Cortex of kidney (tissue), 1 donor: ENCODE measurements at places on chromosomes 12 and 14.

DNA sequence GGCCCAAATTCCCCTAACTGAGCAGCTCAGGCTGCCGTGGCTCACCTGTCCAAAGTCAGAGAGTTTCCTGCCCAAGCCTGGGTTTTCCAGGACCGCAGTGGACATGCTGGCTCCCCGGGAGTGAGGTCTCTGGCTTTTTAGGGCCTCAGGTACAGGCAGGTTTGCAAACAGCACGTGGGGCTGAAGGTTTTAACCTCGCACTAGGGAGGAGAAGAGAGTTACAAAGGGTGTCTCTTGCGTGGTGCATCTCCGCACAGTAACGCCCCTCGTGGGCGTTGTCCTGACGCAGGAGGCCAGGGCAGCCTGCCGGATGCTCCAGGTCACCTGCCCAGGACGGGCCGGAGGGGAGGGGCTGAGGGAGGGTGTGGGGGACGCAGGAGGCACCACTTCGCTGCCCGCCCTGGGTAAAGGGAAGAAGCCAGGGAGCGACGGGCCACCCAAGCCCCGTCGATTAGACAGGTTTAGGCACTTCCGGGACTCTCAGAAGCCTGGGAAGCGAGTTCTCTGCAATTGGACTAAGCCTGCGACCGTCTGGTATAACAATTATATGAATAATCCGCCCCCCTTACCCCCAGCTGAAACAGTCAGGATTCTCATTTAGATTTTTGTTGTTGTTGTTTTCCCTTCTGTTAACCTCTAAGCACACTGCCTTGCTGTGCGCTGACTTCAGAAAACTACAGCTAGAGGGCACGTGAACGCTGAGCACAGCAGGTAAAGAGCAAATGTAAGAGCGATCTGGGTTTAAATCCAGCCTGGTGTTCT is at the start of gene PAH:
Gene PAH (minus strand): TSS at position 219 of the 762 bp plus-strand sequence. CDS start 114 bp downstream, at position 105.
- peak; percentile 6 for DNase-seq

DNA sequence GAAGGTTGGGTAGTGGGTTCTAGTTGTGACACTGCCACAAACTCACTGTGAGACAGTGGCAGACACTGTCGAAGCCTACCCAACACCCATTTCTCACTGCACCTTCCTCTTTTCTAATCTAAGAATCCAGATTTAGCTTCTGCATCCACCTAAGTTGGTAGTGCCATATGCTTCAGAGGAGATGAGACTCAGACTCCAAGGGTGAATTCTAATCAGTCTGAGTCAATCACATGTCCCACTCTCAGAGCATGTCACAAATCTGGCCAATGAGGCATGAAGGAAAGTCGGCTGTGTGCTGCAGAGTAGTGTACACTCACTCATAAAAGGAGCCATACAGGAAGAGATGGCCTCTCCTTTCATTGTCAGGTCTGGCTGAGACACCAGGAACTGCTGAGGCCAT is 102.1 kb upstream of the RAP1B start:
- no peak for DNase-seq

GRCh38 chr14:51342226-51342625 is 102.2 kb downstream of the TMX1 start:
- DNase-seq = no peak

DNA sequence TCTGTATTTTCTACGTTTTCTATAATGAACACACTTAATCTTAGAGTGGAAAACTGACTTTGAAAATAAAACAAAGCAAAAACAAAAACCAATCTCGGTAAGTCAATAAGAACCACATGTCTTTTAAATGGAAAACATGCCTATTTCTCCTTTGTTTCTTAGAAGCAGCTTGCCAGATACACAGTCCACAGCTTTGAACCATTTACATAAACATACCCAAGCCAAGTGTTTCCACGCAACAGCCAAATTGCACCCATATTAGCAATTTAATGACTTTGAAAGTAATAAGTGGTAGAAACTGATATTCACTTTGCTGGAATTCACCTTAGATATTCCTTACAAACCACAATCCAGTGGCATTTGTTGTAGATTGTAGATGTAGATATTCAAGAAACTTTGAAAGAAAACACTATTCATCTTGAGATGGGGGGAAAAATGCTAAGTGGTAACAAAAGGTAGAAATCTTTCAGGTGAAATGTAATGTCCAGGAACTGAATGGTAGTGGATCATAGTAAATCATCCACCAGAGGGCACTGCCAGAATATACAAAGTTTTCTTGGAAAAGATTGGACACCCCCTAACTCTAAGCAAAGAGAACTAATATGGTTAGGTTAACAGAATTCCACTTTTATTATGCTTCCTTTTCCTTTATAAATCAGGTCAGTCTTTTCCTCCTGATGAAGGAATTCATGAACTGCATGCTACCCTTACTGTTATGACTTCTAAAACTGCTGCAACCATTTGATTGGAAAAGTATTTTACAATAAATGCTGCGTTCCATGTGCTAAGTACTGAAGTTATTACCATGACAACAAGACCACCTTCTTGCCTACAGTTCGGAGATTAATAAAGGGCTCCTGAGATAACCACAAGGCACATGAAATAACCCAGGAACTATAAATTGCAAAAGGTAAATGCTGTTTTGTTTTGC is 69.8 kb downstream of the RERG start:
- DNase-seq = no peak

GRCh38 chr12:1920971-1921370 is 2.5 kb upstream of the CACNA2D4 start:
- DNase-seq = no peak

DNA sequence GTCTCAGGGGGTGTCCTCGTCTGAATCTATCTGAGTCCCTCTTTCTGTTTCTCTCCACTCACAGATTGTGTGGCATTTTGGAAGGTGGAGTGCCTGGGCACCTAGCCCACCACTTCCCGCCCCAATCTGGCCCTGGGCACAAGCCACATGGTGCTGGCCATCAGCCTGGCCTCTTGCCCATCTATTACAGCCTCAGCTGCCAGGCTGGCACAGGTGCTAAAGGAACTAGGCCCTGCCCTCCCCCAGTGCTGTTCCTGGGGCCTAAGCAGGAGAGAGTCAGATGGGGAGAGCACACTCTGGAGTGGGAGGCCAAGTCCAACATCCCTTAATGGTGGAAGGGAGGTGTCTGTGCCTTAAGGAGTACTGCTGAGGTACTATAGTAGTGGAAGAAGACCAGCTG is 8.3 kb upstream of the CALCOCO1 start:
- DNase-seq = no peak

- DNase-seq = no peak
Observed at GRCh38 chr14:69317102-69317755, 57.3 kb downstream of the GALNT16 start.

GRCh38 chr12:18130851-18131250 is 40.9 kb upstream of the RERGL start:
- DNase-seq = no peak

DNA sequence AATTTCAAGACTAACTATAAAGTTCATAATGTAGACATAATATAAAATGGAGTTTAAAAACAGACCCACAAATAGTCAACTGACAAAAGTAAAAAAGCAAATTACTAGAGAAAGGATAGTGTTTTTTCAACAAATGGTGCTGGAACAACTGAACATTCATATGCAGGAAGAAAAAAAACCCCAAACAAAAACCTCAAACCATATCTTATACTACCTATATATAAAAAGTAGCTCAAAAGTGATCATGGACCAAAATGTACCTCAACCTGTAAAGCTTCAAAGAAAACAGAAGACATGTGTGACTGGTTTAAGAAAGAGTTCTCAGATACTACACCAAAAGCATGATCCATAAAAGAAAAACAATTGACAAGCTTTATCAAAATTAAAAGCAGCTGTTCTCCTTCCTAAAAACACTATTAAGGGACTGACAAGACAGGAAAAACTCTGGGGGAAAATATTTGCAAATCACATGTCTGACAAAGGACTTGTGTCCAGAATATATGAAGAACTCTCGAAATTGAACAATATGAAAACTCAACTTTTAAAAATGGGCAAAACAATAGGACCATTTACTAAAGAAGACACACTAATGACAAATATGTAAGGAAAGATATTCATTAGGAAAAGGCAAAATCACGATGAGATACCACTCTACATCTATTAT is 22.7 kb upstream of the ARID4A start:
- no peak for DNase-seq

- no peak for DNase-seq
Observed at GRCh38 chr12:4080213-4080612, 193.3 kb upstream of the CCND2 start.

DNA sequence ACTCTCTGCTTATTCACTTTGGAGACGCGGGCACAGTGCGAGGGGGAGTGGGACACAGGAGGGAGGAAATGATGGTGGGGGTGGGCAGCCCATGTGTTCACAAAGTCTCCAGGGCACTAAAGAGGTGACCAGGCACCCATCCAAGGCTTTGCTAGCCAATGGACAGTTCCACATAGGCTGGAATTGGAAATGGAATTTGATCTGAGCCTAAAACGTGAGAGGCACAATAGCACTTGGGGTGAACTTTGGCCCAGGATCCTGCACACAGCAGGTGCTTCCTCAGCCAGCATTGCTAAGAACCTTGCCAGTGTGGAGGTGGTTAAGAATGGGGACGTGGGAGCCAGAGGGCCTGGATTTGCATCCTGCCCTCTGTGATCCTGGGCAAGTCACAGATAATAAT is 193.8 kb downstream of the CHST11 start:
- DNase-seq = no peak

- DNase-seq = no peak
Observed at GRCh38 chr14:87312894-87313205, 680.1 kb downstream of the GALC start.

DNA sequence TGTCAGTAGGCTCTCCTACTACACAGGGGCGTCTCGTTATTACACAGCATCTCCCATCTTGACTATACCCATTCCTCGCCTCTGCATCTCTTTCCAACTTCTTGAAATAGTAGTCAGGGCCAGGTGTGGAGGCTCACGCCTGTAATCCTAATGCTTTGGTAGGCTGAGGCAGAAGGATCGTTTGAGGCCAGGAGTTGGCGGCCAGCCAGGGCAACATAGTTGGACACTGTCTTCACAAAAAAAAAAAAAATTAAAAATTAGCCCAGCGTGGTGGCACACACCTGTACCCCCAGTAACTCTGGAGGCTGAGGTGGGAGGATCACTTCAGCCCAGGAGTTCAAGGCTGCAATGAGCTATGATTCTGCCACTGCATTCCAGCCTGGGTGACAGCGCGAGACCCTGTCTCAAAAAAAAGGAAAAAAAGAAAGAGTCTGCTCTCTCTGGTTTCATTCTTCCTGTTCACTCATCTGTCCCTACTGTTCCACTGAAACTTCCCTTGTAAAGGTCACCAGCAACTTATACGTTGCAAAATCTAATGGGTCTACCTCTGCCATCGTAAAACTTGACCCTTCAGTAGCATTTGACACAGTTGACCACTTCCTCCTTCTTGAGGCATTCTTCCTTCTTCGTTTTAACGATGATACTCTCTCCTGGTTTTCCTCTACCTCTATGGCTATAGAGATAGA is 41.0 kb upstream of the PTGR2 start:
- no peak for DNase-seq

DNA sequence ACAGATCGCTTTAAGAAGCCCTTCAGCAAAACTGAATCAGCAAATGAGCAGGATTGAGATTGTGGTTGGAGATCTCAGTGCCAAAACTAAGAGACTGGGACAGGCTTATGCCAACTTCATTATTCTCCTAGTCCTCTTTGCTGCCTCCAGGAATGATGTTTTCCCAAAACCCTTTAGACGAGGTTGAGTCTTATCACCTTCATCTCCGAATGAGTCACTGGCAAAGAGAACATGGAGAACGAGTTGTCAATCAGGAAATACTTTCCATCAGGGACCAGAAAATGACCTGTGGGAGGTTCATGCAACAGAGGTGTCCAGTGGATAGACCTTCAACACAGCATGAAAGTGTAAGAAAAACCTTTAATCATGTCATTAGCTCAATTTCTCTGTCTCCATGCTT is 461.5 kb downstream of the RMST start:
- no peak for DNase-seq

- DNase-seq = no peak
Observed at GRCh38 chr14:74846168-74846567, 29.8 kb downstream of the PROX2 start.

GRCh38 chr12:51926718-51927117 is 19.4 kb downstream of the ACVRL1 start:
- DNase-seq = no peak

DNA sequence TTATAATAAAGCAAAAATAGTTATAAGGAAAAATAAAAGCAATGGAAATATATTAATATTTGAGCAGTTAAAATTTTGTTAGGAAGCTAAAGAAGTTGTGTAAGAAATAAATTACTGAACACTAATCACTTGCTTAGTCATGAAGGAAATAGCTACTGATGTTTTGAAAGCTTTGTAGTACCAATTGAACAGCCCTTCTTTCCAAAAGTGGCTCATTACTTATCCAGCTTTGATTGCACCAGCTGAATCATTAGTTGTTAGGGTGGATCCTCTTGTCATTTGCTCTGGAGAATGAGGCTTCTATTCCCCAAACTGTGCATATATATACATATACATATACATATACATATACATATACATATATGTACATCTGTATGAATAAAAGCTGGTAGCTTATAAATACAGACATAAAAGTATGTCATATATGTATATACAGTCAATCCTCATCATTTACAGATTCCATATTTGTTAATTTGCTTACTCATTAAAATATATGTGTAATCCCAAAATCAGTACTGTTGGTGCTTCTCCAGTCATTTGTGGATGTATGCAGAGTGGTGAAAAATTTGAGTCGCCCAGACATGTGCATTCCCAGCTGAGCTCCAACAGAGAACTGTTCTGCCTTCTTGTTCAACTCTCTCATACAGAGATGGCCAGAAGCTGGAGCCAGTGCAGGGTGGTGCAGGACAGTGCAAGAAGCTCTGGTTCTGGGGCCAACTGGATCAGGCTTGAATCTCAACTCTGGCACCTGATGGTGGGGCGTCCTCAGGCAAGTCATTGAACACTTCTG is 214.1 kb downstream of the RPAP3 start:
- DNase-seq = no peak

GRCh38 chr14:98721061-98721460 is 550.9 kb downstream of the BCL11B start:
- DNase-seq = no peak

- DNase-seq = no peak
Observed at GRCh38 chr12:64551676-64552075, 58.6 kb upstream of the RASSF3 start.
